Activated CD8-positive, alpha-beta T cell treated with anti-CD3 and anti-CD28 coated beads, Interleukin-2, amount 10 ng/mL, durations not matched to agents 7 days and 5 days (primary cell): ENCODE measurements at places on chromosomes 16 and 17. TPM values are rescaled to one million over a fixed set of nuclear protein-coding genes. Genes with fewer than 3 reads are reported as not detected.

DNA sequence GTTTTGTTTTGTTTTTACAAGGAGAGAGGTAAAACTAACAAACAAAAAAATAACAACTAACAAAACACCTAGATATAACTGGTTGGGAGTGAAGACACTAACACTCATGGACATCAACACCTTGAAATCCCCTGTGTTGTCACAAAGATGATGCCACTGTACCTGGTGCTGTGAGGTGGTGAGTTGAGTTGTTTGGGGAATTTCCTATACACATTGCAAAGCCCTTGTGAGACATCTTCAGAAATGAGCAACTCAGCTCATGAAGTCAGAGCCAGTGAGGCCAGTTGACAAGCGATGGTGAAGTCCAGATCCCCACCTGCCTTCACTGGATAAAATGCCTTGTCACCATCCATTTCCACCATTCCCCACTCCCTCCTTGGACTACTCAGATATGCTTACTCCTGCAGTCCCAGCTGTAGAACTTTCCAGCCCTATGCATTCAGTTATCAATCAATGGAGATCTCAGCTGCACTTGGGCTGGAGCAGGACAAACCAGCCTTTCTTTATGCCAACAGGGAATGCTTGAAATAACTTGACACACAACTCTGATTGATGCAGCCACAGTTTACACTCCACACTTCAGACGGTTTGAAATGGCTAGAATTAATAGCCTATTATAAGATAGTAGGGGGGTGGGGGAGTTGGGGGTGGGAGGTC lies 22.2 kb downstream of the ANKFN1 start:
- no peaks in the 10 kb centered on the region for H3K27me3 ChIP-seq
- no peaks in the 10 kb centered on the region for H3K4me1 ChIP-seq
- H3K27ac ChIP-seq, result no peak overlapping the region
- no peak for DNase-seq

The LITAFD gene
- total RNA-seq, result not detected

DNA sequence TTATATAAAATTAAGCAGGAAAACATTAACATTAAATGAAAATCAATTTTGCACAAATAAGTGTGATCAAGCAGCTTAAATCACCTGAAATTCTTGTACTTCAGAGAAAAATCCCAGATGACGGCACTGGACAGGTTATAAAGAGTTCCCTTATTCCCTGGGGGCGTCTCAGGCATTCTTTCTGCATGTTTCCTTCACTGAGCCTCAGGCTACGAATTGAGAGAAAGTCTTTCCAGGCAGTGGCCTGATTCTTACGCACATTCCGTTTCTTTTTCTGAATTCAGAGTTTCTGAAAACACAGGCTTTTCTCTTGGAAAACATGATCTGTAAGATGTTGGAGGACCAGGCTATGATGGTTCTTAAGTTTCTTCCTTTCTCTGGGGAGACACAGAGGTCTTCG lies 22.1 kb upstream of the PITPNM3 start:
- no peak for DNase-seq
- H3K4me3 ChIP-seq, result no peak overlapping the region
- H3K4me1 ChIP-seq, result peaks cover 18% of the 10 kb centered on the region
- H3K27me3 ChIP-seq, result no peaks in the 10 kb centered on the region
- H3K27ac ChIP-seq, result no peak overlapping the region

DNA sequence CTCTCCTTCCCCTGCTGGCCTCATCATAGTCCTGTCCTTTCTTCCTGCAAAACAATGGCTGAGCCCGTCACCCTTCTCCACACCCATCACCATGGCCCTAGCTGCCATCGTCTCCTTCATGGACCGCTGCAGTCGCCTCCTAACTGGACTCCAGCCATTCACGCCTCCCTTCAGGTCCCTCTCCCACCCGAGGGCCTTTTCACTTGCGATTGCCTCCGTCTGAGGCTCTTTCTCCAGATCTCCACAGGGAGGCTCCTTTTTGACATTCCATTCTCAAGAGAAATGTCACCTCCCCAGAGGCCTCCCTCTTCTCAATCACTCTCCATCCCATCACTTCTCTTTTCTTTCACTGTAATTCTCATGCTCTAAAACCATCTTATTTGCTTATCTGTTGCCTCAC lies 23.5 kb downstream of the GSG1L start:
- peaks cover 4% of the 10 kb centered on the region for H3K27me3 ChIP-seq
- H3K36me3 ChIP-seq, result no peaks in the 10 kb centered on the region
- DNase-seq, result no peak
- H3K4me1 ChIP-seq, result no peaks in the 10 kb centered on the region

DNA sequence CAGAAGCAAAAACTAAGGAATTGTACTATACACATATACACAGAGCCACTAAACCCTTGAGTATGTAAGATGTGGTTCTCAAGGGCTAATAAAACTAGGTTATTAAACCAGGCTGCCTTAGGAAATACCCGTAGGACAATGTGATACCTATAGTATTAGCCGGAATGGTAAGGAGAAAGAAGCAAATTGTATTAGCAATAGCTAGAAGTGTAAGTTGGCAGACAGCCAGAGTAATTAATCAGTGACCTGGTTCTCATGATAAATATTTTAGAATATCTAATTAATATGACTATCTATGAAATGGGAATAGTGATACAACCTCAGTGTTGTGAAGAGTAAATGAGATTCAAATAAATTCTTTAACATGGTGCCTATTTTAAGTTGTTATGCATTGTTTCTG lies 18.6 kb downstream of the GDPD1 start:
- H3K27ac ChIP-seq, result no peak overlapping the region
- no peaks in the 10 kb centered on the region for H3K36me3 ChIP-seq
- no peak for DNase-seq
- H3K27me3 ChIP-seq, result no peaks in the 10 kb centered on the region
- H3K4me3 ChIP-seq, result no peak overlapping the region

GRCh38 chr17:40888196-40888720 lies 3.2 kb upstream of the KRT20 start:
- H3K36me3 ChIP-seq, result no peaks in the 10 kb centered on the region
- no peak for DNase-seq
- H3K27ac ChIP-seq, result no peak overlapping the region
- H3K4me3 ChIP-seq, result no peak overlapping the region
- no peaks in the 10 kb centered on the region for H3K4me1 ChIP-seq

GRCh38 chr17:304461-304860 lies 48.1 kb downstream of the RPH3AL start:
- no peaks in the 10 kb centered on the region for H3K4me1 ChIP-seq
- H3K4me3 ChIP-seq, result no peak overlapping the region
- no peaks in the 10 kb centered on the region for H3K36me3 ChIP-seq
- H3K27ac ChIP-seq, result no peak overlapping the region
- no peak for DNase-seq
- no peaks in the 10 kb centered on the region for H3K27me3 ChIP-seq

DNA sequence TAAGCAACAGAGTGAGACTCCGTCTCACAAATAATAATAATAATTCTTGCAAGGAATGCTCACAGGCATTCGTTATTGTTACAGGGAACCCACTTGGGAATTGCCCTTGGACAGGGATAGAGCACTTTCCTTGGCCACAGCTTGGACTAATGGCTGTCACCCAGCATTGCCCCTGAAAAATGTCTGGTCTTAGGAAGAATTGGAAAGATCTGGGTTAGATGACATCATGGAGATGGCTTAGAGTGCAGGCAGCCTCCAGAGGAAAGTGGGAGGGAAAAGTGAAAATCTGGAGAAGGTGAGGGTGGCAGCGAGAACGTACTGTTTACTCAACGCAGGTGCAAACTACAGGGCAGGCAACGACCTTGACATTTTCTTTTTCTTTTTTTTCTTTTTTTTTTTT lies 59.3 kb upstream of the MRTFB start:
- H3K4me1 ChIP-seq, result no peaks in the 10 kb centered on the region
- H3K4me3 ChIP-seq, result no peak overlapping the region
- no peak for DNase-seq
- H3K27me3 ChIP-seq, result peaks cover 11% of the 10 kb centered on the region
- H3K36me3 ChIP-seq, result no peaks in the 10 kb centered on the region

DNA sequence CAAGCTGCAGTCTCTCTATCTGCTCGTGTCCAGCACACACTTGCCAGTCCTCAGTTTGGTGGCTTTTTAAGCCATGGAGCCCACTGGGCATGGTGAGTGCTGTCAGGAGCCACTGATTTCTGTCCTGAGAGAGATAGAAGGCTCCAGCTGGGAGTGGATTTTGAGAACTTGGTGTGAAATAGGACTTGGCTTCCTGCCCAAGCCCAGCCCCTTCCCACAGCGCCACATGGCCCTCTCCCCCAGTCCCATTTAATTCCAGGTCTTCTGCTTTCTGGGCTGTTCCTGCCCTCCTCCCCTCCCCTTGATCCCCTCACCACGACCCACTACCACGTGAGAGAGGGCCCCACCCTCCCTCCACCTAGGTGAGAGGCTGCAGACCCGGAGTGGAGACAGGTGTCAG lies 14.4 kb upstream of the ABCC3 start:
- H3K27me3 ChIP-seq, result peaks cover 9% of the 10 kb centered on the region
- no peaks in the 10 kb centered on the region for H3K4me1 ChIP-seq
- H3K36me3 ChIP-seq, result no peaks in the 10 kb centered on the region
- H3K27ac ChIP-seq, result no peak overlapping the region
- no peak overlapping the region for H3K4me3 ChIP-seq

GRCh38 chr17:38579934-38580333 lies 25.8 kb downstream of the SRCIN1 start:
- DNase-seq, result no peak
- no peaks in the 10 kb centered on the region for H3K36me3 ChIP-seq
- peaks cover 71% of the 10 kb centered on the region for H3K27me3 ChIP-seq
- no peak overlapping the region for H3K27ac ChIP-seq
- H3K4me1 ChIP-seq, result peaks cover 8% of the 10 kb centered on the region

The KRTAP1-5 gene
- not detected for total RNA-seq

The ARL17B gene
- total RNA-seq, result 46.8 TPM

DNA sequence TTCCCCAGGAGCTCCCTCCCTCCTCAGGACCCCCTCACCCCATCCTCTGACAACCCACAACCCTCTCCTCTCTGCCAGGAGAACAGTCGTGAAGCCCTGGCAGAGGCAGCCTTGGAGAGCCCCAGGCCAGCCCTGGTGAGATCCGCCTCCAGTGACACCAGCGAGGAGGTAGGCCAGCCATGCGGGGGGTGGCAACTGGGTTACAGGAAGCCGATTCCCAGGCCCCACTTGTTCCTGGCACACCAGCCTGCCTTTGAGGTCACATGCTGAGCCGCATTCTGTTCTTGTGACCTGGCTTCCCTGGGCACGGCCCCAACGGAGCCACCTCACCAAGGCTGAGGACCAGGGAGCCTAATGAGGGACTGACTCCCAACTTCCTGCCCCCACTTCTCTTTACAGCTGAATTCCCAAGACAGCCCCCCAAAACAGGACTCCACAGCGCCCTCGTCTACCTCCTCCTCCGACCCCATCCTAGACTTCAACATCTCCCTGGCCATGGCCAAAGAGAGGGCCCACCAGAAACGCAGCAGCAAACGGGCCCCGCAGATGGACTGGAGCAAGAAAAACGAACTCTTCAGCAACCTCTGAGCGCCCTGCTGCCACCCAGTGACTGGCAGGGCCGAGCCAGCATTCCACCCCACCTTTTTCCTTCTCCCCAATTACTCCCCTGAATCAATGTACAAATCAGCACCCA lies 7.9 kb downstream of the NAT9 start:
- H3K27ac ChIP-seq, result peak overlapping the region; percentile 72
- no peak overlapping the region for H3K4me3 ChIP-seq
- H3K36me3 ChIP-seq, result peaks cover 65% of the 10 kb centered on the region
- H3K27me3 ChIP-seq, result no peaks in the 10 kb centered on the region
- H3K4me1 ChIP-seq, result peaks cover 32% of the 10 kb centered on the region
- DNase-seq, result no peak

DNA sequence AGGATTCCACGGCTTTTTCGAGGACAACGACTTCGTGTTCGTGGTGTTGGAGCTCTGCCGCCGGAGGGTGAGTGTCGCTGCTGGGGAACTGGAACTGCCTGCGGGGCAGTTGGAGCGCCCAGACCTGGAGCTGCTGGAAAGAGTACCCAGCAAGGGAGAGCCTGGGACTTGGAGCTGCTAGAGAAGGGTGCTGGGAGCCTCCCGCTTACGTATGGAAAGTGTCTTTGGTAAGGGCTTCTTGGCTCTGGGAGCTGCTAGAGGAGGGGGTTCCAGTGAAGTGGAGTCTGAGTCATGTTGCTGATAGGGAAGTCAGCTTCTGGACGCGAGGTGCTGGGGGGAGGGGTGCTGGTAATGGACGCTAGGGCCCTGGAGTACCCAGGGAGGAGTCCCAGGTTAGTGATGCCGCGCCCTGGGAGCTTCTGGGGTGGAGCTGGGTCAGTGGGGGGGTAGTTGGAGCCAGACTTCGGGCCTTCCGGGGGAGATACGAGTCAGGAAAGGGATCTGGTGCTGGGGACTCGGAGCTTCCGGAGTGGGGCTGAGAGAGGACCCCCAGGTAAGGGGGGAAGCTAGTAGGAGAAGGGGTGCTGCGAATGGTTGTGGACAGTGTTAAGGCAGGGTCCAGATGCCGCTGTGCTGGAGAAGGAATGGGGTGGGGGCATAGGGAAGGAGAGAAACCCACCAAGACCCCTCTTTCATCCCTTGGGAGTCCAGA lies 741 bp downstream of the PLK1 start:
- peak; percentile 41 for DNase-seq
- peak overlapping the region; percentile 96 for H3K4me3 ChIP-seq
- H3K36me3 ChIP-seq, result peaks cover 61% of the 10 kb centered on the region
- peaks cover 42% of the 10 kb centered on the region for H3K4me1 ChIP-seq
- peak overlapping the region; percentile 84 for H3K27ac ChIP-seq

GRCh38 chr17:44864831-44865230 lies 17.1 kb downstream of the HIGD1B start:
- no peak overlapping the region for H3K4me3 ChIP-seq
- no peak for DNase-seq
- H3K27ac ChIP-seq, result no peak overlapping the region
- H3K4me1 ChIP-seq, result no peaks in the 10 kb centered on the region
- peaks cover 49% of the 10 kb centered on the region for H3K36me3 ChIP-seq

The CCDC78 gene
- 3.9 TPM for total RNA-seq

The SLX1A gene
- 115 TPM for total RNA-seq

DNA sequence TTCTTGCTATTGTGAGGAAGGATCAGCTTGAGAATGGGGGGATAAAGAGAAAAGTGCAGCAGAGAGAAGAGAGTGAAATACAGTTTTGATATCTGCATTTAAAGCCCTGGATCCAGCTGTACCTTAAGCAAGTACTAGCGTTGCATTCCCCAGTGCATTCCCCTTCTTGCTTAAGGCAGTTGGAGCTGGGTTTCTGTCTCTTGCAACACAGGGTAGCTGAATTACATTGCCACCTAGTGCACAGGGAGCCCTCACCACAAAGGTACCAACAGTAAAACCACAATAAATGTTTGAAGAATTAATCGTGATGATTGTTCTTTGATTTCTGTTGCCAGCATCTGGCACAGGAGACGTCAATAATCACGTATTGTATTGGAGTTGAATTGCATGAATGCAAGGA lies 588.7 kb downstream of the RBFOX1 start:
- H3K27ac ChIP-seq, result no peak overlapping the region
- no peak for DNase-seq
- no peak overlapping the region for H3K4me3 ChIP-seq
- H3K36me3 ChIP-seq, result no peaks in the 10 kb centered on the region
- H3K27me3 ChIP-seq, result no peaks in the 10 kb centered on the region
- H3K4me1 ChIP-seq, result no peaks in the 10 kb centered on the region
